ENCODE measurements at places on chromosomes 5 and 9. TPM values are rescaled to one million over a fixed set of nuclear protein-coding genes. Genes with fewer than 3 reads are reported as not detected.

Gene ZNF346
- 19.9 TPM for total RNA-seq

DNA sequence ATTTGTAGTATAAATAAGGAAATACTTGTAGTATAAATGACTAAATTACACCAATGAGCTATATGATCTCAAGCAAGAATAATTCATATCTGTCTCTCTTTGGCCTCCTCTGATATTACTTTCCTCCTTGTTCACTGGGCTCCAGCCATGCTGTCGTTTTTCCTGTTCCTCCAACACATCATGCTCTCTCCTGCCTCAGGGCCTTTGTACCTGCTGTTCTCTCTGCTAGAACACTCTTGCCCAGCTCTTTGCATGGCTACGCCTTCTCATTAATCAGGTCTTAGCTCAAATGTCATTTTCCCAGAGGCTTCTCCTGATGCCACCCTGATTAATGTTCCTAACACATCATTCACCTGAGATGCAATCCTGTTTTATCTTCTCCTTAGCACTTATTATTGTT is 2.5 kb upstream of the ZNF346 start:
- DNase-seq = no peak

DNA sequence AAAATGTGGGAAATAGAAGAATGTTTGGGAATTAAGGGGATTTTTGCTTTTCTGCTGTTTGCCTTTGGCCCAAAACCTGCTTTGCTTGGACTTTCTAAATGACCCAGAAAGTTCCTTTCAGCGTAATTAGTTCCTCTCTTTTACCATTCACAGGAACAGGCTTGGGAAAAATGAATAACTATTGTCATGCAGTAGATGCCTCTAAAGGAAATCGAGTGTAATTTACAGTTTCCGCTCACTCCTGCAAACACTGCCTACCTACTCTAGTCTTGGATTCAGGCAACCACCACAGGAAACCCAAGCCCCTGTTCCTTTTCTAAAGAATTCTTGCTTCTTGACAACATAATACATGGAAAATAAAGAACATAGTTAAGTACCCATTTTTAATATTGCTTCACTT is 25.0 kb downstream of the TTC23L start:
- DNase-seq = no peak

DNA sequence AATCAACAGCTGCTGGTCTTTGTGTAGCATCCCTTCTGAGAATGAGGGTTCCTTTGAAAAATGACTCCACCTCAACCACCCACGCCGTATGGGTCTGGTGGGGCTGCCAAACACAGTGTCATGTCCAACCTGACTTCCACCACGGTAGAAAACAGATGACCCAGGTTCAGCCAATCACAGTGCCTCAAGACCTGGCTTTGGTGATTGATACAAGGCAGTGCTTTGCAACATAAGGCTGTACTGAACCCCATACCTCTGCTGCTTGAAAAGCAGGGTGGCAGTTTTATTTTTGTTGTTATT is 11.5 kb upstream of the TGFBR1 start:
- DNase-seq = no peak

Gene KIF20A
- total RNA-seq = 67.1 TPM

DNA sequence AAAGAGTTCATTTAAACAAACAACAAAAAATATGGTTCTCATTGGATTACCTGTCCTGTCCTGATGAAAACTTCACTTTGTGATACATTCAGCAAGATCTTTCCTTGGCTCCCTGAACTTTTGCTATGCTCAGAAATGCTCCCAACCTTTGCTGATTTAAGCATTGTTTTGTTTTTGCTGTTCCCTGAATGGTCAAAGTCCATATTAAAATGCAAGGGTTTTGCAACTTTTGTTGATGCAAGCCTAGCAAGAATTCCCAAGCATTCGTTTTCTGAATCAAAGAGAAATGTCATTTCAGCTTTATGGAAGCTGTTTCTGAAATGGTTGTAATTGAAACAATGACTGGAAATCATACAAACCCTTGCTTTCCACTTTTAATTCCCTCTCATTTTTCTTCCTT is 3.1 kb upstream of the SFXN1 start:
- DNase-seq = no peak

- DNase-seq = no peak
Measured at GRCh38 chr9:137221506-137222111, 431 bp downstream of the RNF208 start.

DNA sequence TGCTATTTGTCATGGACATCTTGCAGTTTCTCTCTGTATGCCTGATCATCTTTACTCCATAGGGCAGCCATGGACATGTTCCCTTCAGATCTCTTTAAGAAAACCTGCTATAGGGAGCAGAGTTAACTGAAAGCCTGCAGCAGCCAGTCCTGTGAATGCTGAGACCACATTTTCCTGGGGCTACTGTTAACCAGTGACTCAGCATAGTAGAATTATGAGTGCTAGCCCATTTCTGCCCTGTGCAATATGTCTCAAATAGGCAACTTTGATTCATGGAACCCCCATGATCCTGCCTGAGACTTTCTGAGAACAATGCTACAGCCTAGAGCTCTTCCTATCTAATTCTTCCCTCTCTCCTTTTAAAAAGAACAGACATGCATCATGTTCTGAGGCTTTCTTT is 624.2 kb downstream of the CHSY3 start:
- DNase-seq = no peak

Gene HMGCS1
- 230 TPM for total RNA-seq

DNA sequence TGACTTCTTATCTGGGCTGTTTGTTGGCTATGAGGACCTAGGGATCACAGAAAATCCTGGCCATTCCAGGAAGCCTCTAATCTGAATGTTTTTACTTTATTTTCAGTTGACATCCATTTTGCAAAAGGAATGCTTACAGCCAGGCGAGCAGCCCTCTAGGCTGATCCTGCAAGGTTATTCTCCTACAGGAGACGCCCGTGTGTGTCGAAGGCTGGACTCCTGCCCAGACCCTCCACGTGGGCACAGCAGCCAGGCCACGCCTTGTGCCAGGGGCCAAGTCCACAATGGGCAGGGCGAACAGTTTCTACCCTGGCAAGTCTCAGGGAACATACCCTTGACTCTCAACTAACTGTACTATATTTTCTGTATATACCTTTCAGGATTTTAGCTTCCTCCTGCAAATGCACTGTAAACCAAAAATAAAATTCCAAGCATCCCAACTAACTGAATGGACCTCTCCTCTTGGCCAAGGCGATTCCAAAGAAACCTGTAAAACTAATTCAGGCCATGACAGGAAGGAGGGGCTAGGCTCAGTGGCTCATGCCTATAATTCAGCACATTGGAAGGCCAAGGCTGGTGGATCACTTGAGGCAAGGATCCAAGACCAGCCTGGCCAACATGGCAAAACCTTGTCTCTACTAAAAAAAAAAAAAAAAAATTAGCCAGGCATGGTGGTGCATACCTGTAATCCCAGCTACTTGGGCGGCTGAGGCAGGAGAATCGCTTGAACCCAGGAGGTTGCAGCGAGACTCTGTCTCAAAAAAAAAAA is 5.7 kb downstream of the CMBL start:
- no peak for DNase-seq

DNA sequence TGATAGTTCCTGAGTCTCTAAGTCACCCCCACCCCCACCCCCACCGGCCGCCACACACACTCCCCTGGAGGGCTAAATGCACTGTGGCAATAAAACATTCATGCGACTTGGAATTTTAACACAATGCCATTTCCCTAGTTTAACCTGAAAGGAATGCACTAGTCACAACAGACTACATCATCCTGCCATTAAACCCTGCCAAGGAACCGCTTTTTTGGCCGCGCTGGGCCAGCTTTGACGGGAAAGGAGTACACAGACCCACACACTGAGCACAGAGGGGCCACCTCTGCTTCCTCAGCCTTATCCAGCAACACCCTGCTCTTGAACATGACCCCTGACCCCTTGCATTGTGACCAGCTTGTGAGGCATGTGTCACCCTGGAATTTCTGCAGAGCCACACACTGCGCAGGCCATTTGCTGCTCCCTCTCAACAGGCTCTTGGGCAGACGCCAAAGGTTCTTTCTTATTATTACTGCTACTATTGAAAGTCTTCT is 165.3 kb downstream of the BNC2 start:
- DNase-seq = peak; percentile 70

Gene SLC2A8
- 24.6 TPM for total RNA-seq

- no peak for DNase-seq
Measured at GRCh38 chr5:15737871-15738664, 238.1 kb downstream of the FBXL7 start.

GRCh38 chr5:62214701-62215100 is 91.3 kb upstream of the KIF2A start:
- DNase-seq = no peak

Gene FCHO2
- total RNA-seq = 15.7 TPM

- DNase-seq = no peak
Measured at GRCh38 chr5:76495870-76496269, 92.8 kb downstream of the IQGAP2 start.

GRCh38 chr5:110063640-110064602 is 374.2 kb downstream of the MAN2A1 start:
- DNase-seq = no peak

DNA sequence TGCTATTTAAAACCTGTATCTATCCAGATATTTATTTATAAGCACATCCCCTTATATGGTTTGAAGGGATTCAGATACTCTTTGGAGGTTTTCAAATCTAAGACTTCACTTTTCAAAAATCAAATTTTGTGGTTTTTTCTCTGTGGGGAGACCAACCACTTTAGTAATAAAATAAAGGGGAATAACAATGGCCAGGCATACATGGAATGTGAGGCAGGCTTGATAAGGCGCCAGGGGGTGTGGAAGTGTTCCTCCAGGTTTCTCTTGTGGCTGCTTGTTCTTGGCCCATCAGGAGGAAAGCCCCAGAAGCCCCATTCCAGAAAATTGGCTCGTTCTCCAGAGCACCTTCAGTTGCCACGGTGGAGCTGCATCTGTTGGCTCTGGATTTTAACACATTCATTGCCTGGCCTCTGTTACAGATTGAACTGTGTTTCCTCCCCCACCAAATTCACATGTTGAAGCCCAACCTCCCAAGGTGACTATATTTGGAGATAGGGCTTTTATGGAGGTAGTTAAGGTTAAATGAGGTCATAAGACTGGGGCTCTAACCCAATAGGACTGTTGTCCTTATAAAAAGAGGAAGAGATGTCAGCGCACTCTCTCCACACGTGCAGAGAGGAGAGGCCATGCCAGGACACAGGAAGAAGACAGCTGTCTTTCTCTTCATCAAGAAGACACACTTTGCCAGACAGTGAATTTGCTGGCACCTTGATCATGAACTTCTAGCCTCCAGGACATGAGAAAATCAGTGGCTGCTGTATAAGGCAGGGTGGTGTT is 195.9 kb downstream of the TMEM38B start:
- no peak for DNase-seq

- no peak for DNase-seq
Measured at GRCh38 chr5:78475370-78475769, 115.0 kb downstream of the SCAMP1 start.

DNA sequence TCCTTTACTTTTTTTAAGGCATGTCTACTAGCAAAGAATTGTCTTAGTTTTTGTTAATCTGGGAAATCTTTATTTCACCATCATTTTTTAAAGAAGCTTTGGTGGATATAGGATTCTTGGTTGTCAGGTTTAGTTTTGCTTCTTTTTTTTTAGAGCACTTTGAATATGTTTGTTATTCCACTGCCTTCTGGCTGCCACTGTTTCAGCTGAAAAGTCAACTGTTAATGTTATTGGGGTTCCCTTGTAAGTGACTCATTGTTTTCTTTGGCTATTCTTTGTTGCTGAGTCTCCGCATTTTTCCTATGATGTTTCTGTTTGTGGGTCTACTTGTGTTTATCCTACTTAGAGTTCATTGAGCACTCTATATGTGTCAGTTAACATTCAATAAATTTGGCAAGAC is 44.4 kb downstream of the PHAX start:
- no peak for DNase-seq

Gene LRRC19
- total RNA-seq = not detected

Gene DRD1
- total RNA-seq = 0.19 TPM

DNA sequence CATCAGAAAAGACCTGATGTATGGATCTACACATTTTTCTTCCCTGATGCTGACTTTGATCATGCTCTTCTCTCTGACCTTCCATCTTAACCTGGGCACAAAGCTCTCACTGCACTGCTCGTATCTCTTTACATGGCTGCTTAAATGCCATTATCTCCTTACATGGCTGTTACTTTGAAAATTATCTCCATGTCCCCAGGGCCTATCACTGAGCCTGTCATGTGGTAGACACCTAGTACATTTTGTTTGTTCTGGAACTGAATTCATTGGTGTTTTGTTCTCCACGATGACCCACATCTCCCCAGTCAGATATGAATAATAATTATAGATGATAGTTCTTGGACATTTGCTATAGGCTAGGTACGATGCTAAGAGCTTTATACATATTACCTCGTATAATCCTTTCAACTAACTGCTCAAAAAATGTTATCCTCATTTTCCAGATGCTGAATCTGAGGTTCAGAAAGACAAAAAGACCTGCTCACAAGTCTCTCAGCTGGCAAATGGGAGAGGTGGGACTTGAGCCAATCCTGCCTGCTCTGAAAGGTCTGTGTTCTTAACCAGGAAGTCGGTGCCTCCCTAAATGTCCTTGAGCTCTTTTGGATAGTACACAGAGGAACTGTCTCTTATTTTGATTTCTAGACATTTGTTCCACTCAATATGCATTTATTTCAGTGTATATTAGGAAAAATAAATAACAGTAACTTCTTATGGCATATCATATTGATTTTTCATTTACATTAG is 9.8 kb upstream of the CPEB4 start:
- no peak for DNase-seq

- DNase-seq = no peak
Measured at GRCh38 chr5:38789134-38789533, 56.7 kb upstream of the OSMR start.

Gene GABRA1
- total RNA-seq = 17.3 TPM

Gene TLX3
- not detected for total RNA-seq

Gene FOXD4L3
- total RNA-seq = not detected

Gene SAXO1
- total RNA-seq = not detected

GRCh38 chr9:16153221-16153620 is 600.4 kb downstream of the CCDC171 start:
- DNase-seq = no peak

Gene GLDC
- total RNA-seq = 101 TPM

GRCh38 chr9:125977223-125977622 is 230.1 kb downstream of the PBX3 start:
- no peak for DNase-seq

DNA sequence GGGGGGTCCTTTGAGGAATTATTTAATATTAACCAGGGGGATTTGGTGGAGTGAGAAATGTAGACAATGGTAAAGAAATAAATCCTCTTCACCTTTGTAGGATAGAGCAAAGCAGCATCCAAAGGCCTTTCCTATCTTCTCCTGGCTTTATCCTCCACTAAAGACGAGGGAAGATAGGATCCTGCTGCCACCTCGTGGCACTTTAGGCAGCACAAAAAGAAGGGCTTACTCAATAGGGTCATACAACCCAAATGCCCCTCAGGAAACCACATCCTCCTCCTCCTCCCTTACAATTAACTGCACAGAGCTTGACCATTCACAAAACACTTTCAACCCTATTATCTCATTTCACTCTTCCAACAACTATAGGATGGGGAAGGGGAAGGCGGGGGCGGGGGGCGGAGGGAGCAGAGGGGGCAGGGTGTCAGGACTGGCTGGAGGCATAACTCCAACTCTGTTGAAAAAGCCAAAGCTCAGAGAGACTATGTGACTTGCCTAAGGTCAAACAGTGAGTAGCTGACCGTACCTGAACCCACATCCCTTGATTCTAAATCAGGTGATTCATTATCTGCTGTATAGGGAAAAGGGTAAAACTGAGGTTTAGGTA is 45.4 kb upstream of the MYOT start:
- peak; percentile 39 for DNase-seq

Gene IFNA13
- total RNA-seq = not detected

GRCh38 chr5:75648712-75649111 is 37.5 kb downstream of the ANKDD1B start:
- DNase-seq = no peak

Measured in H1 (cell line).